Astrocyte (in vitro differentiated cells and primary cell): ENCODE measurements at places on chromosomes 13 and 19. TPM values are rescaled to one million over a fixed set of nuclear protein-coding genes. Genes with fewer than 3 reads are reported as not detected.

SYT5 gene
- 1.1 and 1.9 TPM in 2 replicates for total RNA-seq

COL5A3 gene
- total RNA-seq: 22.2 and 28.0 TPM in 2 replicates

GRCh38 chr19:11539495-11540365, 1.1 kb downstream of the CNN1 start:
- peak overlapping the region; percentile 85 for H3K27ac ChIP-seq
- peaks cover 3% of the 10 kb centered on the region for H3K36me3 ChIP-seq
- H3K4me1 ChIP-seq: peaks cover 34% of the 10 kb centered on the region
- no peak for DNase-seq
- H3K4me3 ChIP-seq: peak overlapping the region; percentile 67

- no peak for DNase-seq
- peaks cover 4% of the 10 kb centered on the region for H3K36me3 ChIP-seq
- no peaks in the 10 kb centered on the region for H3K4me1 ChIP-seq
- no peaks in the 10 kb centered on the region for H3K27me3 ChIP-seq
- no peak overlapping the region for H3K4me3 ChIP-seq
Measured at GRCh38 chr19:31304831-31305312, 44.4 kb downstream of the TSHZ3 start.

GRCh38 chr13:36124236-36124822, 6.9 kb downstream of the DCLK1 start:
- no peak overlapping the region for H3K27ac ChIP-seq
- H3K36me3 ChIP-seq: no peaks in the 10 kb centered on the region
- no peak overlapping the region for H3K4me3 ChIP-seq

DNA sequence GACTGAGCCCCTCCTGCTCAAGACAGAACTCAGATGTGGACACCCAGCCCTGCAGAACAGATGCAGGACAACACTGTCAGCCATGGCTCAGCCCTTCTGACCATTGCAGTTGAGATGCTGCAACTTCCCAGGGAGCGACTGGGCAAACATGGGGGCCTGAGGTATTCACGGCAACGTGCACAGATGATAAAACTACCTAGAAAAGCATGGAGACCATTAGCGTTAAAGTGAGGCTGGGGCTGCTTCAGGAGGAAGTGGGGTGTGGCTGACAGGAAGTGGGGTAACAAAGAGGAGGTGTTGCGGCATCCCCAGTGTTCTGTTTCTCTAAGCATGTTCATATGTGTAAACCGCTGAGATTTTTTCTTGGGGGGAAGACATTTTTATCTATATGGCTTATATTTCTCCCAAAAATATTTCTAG, 1.3 kb upstream of the SIGLEC9 start:
- no peaks in the 10 kb centered on the region for H3K4me1 ChIP-seq
- H3K4me3 ChIP-seq: no peak overlapping the region
- no peaks in the 10 kb centered on the region for H3K27me3 ChIP-seq
- H3K36me3 ChIP-seq: no peaks in the 10 kb centered on the region
